ENCODE measurements at places on chromosomes 12 and 14.

- DNase-seq, result no peak
These were observed 32.6 kb downstream of the ETNK1 start for GRCh38 chr12:22657538-22657937.

- no peak for DNase-seq
These were observed 8.3 kb upstream of the PRKAG1 start for GRCh38 chr12:49026678-49027480.

GRCh38 chr12:122020795-122021192, 890 bp upstream of the BCL7A start:
- DNase-seq, result no peak

GRCh38 chr12:117360551-117361346, 677 bp downstream of the NOS1 start:
- no peak for DNase-seq

DNA sequence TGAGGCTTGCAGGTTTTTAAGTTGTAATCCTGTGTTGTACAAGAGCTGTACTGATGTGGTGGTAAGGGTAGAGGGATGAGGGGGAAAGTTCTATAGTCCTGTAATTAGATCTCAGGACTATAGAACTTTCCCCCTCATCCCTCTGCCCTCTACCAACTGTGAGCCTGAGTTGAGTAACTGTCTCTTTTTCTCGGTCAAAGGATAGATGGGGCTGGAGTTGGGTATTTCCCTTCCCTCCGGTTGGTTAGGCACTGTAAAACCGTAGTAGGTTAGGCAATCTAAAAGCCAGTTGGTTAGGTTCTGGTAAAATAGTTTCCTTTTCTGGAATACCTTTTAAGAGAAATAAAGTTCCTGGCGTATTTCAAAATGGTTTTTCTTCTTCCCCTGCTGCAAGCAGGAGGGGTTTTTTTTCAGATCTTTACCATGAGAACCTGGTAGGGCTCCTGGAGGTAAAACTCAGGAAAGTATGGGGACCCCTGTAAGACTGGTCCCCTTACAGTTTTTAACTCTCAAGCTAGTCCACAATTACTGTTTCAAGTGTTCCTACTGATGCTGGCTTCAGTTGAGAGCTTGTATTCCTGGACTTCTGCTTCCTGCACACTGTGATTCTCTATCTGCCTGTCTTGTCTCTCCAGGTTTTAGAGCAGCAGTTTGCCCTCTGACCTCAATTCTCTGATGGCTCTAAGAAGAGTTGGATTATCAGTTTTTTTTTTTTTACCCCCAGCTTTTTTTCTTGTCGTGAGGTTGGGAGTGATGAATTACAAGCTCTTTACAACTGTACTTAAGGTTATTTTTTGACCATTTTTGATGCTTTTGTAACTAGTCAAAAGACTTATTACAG, 58.7 kb downstream of the FUT8 start:
- no peak for DNase-seq

DNA sequence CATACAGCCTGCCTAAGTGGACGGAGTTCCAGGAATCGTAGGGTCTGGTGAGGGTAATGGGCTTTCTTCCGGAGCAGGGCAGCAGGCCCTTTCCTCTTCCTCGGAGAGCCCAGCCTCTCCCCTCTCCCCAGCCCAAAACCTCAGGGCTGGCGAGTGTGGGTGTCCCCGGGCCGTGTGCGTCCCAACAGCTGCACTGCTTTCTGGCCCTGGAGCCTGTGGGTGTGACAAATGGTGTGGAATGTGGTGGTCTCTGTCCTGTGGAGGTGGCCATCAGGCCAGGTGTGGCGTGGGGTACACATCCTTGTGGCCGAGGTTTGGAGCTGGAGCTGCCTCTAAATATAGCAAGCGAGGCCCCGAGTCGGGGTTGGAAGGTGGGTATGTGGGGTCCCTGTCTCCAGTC, 8.5 kb downstream of the ORAI1 start:
- no peak for DNase-seq

DNA sequence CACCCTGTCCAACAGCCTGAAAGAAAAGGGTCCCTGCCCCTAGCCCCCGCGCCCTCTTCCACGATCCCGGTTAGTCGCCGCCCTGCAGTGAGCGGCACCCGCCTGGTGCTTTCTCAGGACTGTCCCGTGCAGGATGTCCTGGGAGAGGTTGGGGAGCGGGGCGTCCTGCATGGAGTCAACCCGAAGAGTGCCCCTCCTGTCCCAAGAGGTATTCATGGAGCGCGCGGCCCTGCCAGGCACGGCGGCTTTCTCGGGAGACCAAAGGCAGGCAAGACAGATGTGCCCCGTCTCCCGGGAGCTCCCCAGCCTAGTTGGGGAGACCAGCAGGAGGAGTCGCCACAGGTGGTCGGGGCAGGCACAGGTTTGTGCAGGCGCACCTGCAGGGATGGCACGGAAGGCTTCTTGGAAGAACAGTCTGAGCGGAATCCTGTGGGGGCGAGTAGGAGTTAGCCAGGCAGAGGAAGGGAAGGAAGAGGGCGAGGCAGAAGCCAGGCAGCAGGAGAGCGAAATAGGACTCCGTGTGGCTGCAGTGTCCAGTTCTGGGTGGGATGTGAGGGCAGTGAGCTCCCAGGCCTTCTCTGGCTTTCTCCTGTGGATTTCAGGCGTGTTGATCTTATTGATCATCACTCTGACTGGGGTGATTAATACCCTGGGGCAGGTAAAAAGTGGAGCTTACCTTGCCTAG, 723 bp downstream of the SIVA1 start:
- DNase-seq, result no peak

GRCh38 chr12:126704609-126705008, 1562.4 kb upstream of the TMEM132C start:
- no peak for DNase-seq

Data from NCI-H1930 (cell line).